ENCODE measurements at places on chromosomes 1 and 21. TPM values are rescaled to one million over a fixed set of nuclear protein-coding genes. Genes with fewer than 3 reads are reported as not detected.

Gene DCST1
- polyA plus RNA-seq, result 0.09 TPM

Gene DMBX1
- polyA plus RNA-seq, result not detected

Gene S1PR1
- 9.5 TPM for polyA plus RNA-seq

Gene AURKAIP1
- 69.3 TPM for polyA plus RNA-seq

Gene PDC
- polyA plus RNA-seq, result 0.54 TPM

Gene CFAP141
- polyA plus RNA-seq, result not detected

Gene LINGO4
- polyA plus RNA-seq, result 0.47 TPM

Gene ADGRL2
- polyA plus RNA-seq, result 62.7 TPM

Gene RNF186
- 0.20 TPM for polyA plus RNA-seq

Gene LCA5L
- polyA plus RNA-seq, result 1.3 TPM

Gene GJA4
- 35.0 TPM for polyA plus RNA-seq

Gene CRYAA
- not detected for polyA plus RNA-seq

Gene FAM72B
- polyA plus RNA-seq, result 3.5 TPM

Gene CCDC181
- polyA plus RNA-seq, result 0.53 TPM

Gene MYBPHL
- polyA plus RNA-seq, result 1.2 TPM

Gene CCDC27
- polyA plus RNA-seq, result 0.19 TPM

Gene OVAAL
- polyA plus RNA-seq, result 0.09 TPM

Gene GBP6
- not detected for polyA plus RNA-seq

Gene ITPKB
- 18.9 TPM for polyA plus RNA-seq

Gene PEAR1
- polyA plus RNA-seq, result 21.1 TPM

Gene LSS
- polyA plus RNA-seq, result 32.0 TPM

Gene ESRRG
- polyA plus RNA-seq, result 17.9 TPM

Gene L1TD1
- 0.80 TPM for polyA plus RNA-seq

Gene JAM2
- polyA plus RNA-seq, result 38.1 TPM

Gene FAM89A
- polyA plus RNA-seq, result 7.9 TPM

Gene FAM72D
- 1.8 TPM for polyA plus RNA-seq

Gene TNFRSF4
- polyA plus RNA-seq, result 3.2 TPM

Gene TEDDM1
- 0.11 TPM for polyA plus RNA-seq

Gene FOXO6
- 14.9 TPM for polyA plus RNA-seq

Gene KCNK1
- 1.3 TPM for polyA plus RNA-seq

Data from forelimb muscle (tissue), 1 donor.